Adipocyte (in vitro differentiated cells): ENCODE measurements at places on chromosomes 1 and 21.

DNA sequence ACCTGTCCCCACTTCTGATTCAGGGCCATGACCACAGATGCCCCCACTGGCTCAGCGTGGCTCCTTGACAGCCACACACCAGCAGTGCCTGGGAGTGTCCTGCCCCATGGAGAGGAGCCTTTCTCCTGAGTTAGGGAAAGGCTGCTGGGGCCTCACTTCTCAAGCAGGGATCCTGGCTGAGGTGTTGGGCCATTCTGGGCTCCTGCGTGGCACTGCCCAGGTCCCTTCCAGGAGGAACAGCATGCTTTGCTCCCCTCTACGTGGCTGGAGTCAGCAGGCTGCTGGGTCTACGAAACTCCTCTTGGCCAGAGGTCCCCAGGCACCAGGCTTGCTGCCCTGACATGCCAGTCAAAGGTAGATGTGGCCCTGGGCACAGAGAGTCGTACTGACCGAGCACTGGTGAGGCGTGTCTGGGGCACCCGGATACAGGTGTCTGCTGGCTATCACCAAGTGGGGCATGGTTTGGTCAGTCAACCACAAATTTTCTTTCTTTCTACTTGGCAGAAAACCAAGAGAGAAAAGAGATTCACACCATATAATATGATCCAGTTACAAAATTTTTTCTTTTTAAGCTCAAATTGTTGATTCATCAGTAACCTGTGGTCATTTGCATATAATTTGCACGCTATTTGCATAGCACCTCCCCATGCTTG is 4.1 kb downstream of the ADORA1 start:
- no peak for DNase-seq

GRCh38 chr1:244952940-244953339 is 88.6 kb upstream of the HNRNPU start:
- DNase-seq: no peak

- no peak for DNase-seq
Measured at GRCh38 chr1:147491098-147491497, 50.2 kb upstream of the BCL9 start.

GRCh38 chr1:80468356-80468755 is 1332.4 kb upstream of the ADGRL2 start:
- DNase-seq: no peak

DNA sequence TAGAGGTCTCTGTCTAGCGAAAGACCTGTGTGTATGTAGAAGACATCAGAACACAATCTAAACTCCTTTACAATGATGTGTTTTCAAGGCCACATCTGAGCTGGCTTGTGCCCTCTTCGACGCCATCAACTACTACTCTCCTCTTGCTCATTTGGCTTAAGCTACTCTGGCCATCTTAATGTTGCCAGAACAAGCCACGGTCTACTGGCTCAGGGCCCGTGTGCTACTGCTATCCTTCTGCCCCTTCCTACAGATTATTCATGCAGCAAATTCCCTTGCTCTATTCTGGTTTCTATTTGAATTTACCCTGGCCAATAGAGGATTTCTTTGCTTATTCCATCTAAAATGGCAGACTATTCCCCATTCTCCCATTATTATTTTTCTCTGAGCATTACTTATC is 121.7 kb downstream of the ZZZ3 start:
- no peak for DNase-seq

GRCh38 chr1:59249396-59250137 is 47.3 kb upstream of the FGGY start:
- DNase-seq: no peak

GRCh38 chr1:192550922-192551534 is 24.5 kb upstream of the RGS1 start:
- peak; percentile 65 for DNase-seq

DNA sequence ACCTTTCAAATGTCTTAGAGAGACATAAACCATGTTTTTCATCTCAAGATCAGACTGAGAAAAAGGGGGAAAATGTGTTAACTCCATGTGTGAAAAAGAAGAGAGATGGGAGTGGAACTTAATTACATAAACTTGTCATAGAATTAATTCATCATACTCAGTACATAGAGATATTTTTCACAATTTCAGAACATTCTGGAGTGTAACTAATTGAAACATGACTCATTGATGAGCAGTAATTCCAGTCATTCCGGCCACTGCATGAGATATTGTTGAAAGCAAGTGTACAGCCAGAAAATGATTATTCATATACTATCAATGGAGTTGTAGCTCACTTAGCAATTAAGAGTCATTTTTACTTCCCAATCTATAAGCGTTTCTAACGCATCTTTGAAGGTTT is 739.3 kb downstream of the LTN1 start:
- DNase-seq: peak; percentile 77

DNA sequence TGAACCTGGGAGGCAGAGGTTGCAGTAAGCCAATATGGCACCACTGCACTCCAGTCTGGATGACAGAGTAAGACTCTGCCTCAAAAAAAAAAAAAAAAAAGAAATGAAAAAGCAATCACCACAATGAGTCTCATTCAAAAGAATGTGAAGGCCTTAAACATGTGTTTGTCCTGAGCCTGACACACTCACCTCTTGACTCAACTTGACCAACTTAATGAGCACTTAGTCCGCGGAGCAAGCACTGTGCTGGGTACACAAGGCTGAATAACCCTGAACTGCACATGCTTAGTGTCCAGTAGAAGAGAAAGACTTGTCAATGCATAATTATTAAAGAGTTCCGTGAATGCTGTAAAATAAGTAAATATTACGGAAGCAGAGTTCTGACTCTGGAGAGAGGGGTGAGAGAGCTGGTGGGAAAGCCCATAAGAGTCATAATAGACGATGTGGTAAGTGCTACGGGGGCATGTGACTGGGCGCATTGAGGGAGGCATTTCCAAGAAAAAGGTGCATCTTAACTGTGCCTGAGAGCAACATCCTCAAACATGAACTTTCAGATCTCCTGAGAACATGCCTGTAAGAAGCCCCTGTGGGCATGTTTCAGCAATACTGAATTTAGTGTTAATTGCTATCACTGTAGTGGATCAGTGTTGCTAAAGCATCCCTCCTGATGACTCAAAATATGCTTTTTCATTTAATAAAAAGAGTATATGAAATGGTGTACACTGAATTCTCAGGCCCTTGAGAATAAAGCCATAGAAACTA is 27.2 kb downstream of the MCOLN2 start:
- DNase-seq: no peak
